ENCODE measurements at places on chromosomes 12 and 14.

DNA sequence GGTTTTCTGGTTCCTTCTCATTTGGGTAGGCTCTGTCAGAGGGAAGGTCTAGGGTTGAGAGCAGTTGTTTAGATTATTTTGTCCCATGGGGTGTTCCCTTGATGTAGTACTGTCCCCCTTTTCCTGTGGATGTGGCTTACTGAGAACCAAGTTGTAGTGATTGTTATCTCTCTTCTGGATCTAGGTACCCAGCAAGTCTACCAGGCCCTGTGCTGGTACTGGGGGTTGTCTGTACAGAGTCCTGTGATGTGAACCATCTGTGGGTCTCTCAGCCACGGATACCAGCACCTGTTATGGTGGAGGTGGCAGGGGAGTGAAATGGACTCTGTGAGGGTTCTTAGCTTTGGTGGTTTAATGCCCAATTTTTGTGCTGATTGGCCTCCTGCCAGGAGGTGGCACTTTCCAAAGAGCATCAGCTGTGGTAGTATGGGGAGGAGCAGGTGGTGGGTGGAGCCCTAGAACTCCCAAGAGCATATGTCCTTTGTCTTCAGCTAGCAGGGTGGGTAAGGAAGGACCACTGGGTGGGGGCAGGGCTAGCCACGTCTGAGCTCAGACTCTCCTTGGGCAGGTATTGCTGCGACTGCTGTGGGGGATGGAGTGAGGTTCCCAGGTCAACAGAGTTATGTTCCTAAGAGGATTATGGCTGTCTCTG lies 179.3 kb upstream of the BTG1 start:
- DNase-seq, result no peak

DNA sequence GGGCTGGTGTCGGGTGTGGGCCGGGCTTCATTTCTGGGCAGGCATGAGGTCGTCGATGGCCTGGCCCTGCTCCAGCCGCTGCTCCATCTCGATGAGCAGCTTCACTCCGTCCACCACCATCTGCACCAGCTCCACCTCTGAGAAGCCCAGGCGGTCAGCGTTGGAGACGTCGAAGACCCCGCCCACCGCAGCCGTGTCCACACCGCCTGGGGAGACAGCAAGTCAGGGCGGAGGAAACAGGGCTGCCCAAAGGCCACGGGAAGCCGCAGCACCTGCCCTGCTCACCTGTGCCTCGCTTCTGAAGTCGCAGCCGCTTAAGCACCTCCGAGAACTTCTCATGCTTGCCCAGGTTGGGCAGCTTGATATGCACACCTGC lies 2.8 kb downstream of the CKB start:
- no peak for DNase-seq

DNA sequence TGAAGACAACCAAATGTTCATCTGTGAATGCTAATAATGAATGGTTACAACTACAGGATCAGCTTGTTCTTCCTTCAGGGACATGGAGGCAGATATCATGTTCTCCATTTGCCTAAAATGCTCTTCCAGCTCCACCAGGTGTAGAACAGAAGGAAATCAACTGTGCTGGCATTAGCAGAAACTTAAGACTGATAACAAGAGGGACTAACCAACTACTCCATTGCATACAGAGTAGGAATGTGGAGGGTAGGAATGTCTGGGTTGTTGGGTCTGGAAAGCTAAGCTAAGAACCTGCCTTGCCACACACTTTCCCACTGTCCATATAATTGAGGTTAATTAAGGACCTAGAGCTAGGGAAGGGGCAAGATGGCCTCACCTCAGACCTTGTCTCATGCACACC lies 11.4 kb upstream of the KRT2 start:
- no peak for DNase-seq

- peak; percentile 44 for DNase-seq
Measured at GRCh38 chr14:31419967-31420318, 407 bp downstream of the HEATR5A start.

DNA sequence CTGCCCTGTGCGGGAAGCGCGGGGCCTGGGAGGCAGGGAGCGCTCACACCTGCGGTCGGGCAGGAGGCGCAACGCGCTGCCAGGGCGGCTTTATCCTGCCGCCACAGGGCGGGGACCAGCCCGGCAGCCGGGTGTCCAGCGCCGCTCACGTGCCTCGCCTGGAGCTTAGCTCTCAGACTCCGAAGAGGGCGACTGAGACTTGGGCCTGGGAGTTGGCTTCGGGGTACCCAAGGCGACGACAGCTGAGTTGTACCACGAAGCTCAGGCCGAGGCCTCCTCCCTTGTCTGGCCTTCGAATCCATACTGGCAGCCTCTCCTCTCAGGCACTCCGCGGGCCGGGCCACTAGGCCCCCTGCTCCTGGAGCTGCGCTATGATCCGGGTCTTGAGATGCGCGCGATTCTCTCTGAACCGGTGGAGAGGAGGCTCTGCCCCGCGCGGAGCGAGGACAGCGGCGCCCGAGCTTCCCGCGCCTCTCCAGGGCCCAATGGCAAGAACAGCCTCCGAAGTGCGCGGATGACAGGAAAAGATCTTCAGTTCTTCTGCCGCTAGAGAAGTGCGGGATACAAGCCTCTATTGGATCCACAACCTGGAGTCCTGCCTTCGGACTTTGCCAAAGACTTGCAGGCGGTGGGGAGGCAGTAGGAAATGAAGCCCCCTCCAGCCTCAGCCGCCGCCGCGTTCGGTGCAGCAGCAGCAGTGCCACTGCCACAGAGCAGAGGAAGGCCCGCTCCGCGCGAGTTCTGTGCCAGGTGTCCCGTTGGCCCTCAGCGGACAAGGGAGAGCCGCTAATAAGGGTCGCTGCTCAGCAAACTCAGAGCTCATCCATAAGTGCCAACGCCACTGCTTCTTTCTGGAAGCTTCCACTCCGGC lies 6.8 kb downstream of the SIX1 start:
- no peak for DNase-seq

All from activated CD4-positive, CD25-positive, alpha-beta regulatory T cell treated with anti-CD3 and anti-CD28 coated beads, Interleukin-2, amount 50 U/mL, for 72 hours (primary cell).